ENCODE measurements at places on chromosomes 7 and 10.

DNA sequence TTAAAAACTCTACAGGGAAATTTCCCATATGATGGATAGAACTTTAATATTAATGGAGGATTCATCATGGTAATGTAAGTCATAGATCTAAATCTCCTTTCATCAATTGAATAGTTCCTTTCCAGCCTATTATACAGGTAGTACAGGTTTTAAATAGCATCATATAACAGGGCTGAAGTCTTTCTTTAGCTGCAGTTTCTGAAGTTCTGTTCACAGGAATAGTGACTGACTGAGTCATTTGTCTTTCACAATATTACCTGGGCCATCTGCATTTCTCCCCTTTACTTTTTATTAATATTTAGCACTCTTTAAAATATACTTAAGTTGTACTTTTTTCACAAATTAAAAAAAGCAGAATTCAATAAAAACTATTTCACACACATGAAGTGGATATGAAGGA is 12.6 kb upstream of the NPVF start:
- no peak for DNase-seq

- DNase-seq, result no peak
Measured at GRCh38 chr10:69891057-69891617, 89.4 kb downstream of the COL13A1 start.

DNA sequence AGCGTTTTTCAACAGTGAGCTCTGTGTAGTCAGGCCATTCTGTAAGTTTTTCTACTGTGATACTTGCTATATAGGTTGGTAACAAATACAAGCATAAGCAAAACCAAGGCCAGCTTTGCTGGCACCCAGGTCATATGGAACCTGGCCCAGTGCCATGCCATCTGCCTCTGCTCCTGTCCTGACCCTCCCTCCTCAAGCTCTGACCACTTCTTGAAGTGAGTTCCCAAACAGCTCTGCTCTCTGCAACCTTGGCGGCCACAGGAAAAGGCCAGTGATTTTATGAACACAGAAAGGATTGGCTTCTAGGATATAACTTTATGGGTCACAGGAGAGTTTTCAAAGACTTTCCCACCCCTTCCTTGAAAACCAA is 12.8 kb downstream of the NOD1 start:
- DNase-seq, result no peak

DNA sequence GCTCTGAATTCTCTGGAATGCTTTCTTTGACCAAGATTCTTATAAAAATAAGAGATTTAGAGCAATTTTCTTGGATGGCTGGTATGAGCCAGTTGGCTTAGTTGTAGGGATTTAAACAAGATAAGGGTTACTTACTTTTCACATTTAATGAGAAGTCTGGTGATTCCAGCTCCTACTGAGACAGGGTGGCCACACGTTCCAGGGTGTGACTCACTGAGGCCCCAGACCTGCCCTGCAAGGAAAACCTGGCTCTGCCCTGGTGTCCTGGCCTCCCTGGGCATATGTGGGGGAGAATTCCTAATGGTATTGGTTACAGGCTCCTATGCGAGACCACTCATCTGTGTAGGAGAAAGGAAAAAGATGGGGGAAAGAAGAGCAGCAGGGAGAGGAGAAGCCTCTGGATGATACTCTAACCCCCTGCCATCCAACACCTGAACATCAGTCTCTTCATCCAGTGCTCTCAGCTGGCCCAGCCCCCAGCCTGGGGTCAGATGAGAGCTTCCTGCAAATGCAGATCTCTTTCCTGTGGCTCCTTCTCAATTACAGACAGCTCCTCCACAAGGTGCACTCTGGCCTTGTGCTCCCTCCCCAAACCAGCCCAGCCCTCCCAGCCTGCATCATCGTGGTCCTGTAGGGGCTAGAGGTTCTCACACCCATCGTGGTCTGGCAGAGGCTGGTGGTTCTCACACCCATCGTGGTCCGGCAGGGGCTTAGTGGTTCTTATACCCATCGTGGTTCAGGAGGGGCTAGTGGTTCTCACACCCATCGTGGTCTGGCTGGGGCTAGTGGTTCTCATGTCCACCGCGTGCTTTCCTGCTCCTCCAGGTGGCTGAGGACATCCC is 139.9 kb downstream of the EGFR start:
- DNase-seq, result no peak

DNA sequence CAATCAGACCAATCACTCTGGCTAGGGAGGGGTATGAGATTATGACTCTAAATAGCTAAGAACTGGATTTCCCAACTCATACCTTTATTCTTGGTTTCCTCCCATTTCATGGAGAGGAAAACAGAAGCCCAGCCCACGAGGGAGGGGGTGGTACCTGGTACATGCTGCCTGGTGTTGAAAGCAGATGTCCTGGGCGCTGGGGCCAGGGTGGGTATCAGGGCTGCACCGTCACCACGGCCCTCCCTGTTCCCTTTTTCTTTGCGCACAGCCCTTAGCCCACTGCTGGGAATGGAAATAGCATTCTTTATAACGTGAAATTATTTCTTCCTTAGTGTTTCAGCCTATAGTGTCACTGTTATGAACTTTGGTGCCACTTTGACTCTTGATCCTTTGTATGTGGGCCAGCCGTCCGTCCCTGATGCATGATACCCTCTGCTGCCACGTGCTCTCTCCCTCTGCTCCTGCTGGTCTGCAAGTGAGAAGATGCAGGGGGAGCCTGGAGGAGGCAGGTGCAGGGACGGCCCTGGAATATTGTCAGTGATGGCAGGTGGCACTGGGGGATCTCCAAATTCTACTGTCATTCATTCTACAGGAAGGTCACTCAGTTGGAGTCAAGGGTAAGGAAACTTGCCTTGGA is 158.5 kb downstream of the CDH23 start:
- no peak for DNase-seq

DNA sequence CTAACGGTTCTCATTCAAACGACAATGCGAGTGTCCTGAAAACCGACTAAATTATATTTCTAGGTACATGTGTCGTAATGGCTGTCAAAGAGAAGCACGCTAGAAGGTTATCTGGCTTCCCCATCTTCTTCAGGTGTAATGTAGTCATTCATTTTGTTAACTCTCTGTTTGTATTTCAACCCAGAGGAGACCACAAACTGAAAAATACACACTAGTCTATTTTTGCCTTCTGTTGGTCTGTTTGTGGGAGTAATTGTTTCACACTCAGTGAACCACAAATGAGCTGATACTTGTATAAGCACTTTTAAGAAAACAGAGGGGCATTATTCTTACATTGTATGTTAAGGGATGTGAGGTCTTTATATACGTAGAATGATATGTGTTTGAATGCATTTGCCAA is 305.9 kb downstream of the GATA3 start:
- DNase-seq, result no peak

DNA sequence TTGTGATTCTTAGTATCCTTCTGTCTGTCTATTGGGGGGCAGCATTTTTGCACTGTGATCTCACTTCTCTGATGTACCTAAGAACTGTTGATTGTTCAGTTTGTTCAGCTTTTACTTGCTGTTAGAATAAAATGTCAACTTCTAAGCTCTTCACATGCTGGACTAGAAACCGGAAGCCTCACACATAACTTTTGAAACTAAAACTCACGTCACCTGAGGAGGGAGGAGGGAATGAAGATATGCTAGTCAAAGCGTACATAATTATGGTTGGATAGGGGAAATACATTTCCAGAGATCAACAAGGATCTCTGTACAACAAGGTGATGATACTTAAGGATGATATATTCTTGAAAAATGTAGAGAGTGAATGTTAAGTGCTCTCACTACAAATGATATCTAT is 609.7 kb downstream of the INHBA start:
- no peak for DNase-seq

Measured in activated T-helper 1 cell treated with anti-CD3 and anti-CD28 coated beads, Interleukin-2, amount 50 U/mL, for 16 hours (primary cell).